ENCODE measurements at places on chromosomes 5 and 9.

DNA sequence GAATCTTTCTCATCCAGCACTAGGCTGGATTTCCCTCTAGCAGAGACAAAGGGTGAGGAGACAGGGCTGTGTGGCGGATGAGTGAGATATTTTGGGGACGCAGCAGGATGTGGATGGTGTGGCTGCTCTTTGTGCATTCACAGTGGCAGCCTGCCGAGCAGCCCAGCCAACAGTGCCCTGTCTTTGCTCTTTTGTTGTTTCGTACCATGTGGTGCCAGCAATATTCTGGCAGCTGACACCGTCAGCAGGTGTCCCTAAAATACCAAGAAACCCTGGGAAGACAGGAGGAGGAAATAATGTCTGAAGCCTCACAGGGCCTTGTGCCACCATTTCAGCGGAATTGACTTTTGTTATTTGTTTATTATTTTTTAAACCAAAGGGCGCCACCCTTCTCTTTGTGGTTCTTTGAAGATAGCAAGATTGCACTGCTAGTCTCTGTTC is 141.4 kb downstream of the CCDC192 start:
- no peak for DNase-seq

DNA sequence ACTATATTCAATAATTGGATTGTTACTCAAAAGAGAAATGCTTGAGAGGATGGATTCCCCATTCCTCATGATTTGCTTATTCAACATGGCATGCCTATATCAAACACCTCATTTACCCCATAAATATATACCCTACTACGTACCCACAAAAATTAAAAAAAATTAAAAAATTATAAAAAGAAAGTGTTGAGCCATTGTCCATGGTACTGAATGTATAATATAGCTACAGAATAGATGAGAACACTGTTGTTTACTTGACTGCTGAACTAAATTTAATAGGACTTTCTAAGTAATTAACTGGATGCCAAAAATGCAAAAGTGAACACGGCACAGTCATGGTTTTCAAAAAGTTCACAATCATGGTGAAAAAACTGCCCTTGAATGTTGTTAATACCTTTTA is 725.8 kb downstream of the KCTD16 start:
- DNase-seq = no peak

DNA sequence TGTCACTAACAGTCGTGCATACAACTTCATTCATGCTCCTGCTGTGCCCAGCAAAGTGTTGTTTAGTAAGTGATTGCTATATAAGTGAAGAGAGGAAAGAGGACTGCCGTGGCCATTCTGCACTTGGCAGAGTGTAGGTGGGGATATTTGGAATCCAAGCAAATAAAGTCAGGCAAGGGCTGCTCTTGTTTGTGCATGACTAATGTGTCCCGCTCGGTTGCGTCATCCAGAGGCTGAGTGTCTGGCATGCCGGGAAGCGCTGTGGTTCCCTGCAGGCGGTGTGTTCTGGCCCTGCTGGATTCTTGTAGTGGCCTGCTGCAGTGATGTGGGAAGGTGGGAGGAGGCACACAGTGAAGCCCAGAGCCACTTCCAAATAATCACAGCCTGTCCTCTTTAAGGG is 136.9 kb upstream of the ANKH start:
- DNase-seq = no peak

GRCh38 chr9:109640580-109641371 is 139.2 kb upstream of the PALM2AKAP2 start:
- DNase-seq = peak; percentile 83

DNA sequence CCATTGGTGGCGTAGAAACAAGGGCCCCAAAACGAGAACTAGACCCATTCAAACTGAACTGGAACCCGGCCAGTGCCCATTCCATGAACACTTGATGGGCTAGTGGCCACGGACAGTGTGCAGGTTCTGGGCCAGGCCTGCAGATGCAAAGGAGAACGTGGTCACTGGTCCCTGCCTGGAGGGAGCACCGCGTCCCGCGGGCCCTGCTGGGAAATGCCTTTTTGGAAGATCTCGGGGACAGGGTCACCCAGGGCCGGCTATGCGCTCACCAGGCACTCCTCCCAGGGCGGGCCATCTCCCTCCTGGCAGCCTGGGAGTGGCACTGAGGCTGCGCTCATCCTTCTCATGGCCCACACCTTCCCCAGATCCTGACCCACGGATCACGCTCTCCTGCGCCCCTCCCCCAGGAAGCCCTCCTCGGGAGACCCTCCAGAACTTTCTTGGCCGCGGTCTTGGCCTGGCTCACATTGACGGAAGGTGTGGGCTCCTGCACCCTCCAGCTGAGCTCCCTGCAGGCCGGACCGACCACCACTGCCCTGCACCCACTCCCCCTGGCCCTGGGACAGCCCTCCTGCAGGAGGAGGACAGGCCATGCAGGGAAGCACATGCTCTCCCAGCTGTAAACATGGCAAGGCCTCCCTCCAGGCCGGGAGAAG is 2.8 kb upstream of the DIPK1B start:
- DNase-seq = no peak

DNA sequence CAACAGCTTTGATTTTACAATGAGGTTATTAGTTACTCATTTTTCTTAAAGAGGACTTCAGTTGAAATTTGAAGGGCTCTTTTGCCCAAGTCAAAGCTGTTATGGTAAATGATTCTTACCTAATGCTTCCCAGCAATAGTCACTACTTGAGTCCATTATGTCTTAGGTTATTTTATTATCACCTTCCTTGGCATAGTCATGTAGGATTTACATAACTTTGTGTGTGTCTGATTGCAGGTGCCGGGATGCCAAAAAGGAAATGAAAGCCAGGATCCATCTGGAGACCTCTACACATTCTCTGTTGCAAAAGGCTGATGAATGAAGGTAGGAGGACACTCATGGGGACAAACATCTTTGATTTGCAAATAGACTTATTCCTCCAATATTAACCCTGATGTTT is 38.8 kb upstream of the PLPPR1 start:
- no peak for DNase-seq

DNA sequence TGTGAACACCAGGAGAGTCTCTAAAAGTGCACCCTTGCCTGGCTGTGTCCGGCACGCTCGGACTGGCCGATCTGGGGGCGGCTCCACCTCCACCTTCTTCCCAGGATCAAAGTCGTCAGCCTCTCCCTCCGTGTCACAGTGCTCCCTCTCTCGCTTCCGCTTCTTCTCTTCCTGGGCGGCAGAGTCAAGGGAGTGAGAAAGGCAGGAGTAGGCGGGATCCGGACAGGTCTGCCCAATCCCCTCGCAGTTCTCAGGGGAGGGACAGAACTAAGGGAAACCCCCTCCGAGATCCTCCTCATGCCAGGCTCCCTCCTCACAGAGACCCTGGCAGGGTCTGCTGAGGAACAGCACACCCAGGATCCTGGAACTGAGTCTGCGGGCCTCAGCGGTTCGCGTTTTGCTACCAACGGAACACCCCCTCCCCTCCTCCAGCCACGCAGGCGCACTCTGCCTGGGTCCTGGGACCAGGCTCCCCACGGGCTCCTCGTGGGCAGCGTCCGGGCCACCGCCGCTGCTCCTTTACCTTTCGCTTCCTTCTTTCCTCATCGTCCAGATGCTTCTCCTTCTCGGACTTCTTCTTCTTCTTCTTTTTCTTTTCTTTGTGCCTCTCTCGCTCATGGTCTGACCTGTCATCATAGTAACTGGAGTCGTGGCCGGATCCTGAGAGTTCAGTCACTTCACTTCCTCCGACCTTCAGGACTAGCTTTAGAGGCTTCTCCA is 1.3 kb downstream of the BRD9 start:
- no peak for DNase-seq

GRCh38 chr9:101022704-101023103 is 5.8 kb upstream of the PLPPR1 start:
- DNase-seq = no peak

- peak; percentile 11 for DNase-seq
Observed at GRCh38 chr9:19231126-19231903, 822 bp downstream of the DENND4C start.

GRCh38 chr9:133939845-133940244 is 52.3 kb downstream of the VAV2 start:
- DNase-seq = no peak

DNA sequence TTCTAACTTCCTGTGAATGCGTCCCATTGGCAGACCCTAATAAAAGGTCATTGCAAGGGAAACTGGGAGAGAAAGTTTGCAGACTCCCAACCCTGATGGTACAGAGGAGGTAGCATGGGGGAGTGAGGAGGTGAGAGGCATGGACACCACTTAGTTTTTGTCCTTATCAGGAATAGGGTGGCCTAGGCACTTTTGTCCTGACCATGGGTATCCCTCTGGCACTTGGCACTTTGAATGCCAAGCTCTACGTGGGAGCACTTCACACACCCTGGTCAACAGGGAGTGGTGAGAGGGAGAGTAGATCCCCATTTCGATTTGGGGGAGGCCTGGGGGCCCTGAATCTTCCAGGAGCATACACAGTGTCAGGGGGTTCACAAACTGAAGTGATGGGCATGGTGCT is 75.6 kb upstream of the SH3PXD2B start:
- DNase-seq = no peak

- DNase-seq = no peak
Observed at GRCh38 chr9:116163293-116164055, 9.9 kb downstream of the PAPPA start.

DNA sequence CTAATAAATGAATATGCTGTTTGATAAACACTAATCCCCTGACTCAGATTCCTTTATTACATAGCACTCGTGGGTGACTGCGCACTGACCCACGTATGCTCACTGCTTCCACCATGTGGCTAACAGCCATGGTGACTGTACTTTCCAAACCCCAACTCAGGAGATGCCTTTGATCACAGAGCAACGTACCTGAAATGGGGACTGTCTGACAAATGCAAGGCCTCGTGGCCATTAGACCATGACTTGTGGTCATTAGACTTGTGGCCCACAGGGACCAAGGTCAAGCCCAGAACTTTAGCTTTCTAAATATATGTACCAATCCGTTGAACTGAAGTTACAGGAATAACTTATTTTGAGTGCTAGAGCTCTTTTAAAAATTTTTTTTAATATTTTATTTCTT is 46.6 kb downstream of the CYFIP2 start:
- peak; percentile 65 for DNase-seq

- DNase-seq = no peak
Observed at GRCh38 chr5:148967783-148968182, 95.1 kb downstream of the SH3TC2 start.

DNA sequence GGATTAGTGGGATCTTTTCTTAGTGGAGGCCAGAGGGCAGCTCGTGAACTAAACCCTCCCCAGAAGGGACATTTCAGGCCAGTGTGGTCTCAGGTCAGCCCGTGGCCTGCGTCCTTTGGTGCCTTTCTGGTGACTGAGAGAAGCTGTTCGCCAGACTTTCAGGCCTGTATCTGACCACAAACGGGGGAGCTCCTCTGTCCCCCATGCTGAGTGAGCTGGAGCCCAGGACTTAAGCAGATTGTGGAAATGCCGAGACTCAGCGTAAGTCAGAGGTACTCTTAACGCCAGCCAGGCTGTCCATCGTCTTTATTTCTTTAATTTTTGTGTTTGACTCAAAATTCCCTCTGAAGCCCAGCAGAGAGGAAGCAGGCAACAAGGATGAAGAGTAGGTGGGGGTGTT is 54.8 kb upstream of the NCS1 start:
- DNase-seq = no peak

DNA sequence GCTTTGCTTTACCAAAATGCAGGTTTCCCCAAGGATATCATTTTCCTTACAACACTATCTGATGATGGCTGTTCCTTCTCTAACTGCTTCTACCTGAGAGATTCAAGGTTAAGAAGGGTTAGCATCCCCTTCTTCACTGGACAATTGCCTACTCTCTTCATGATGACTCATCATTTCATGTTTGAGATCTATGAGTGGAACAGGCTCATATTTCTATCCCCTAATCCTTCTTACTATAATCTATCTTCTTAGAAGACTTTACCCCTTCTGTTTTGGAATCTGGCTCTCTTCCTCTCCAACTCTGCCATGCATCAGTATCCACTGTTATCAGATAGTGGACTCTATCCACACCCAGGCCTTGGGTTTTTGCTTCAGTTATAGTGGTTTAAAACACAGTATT is 54.3 kb downstream of the NR3C1 start:
- no peak for DNase-seq

GRCh38 chr9:69431777-69432176 is 106.8 kb downstream of the ENTREP1 start:
- DNase-seq = no peak

DNA sequence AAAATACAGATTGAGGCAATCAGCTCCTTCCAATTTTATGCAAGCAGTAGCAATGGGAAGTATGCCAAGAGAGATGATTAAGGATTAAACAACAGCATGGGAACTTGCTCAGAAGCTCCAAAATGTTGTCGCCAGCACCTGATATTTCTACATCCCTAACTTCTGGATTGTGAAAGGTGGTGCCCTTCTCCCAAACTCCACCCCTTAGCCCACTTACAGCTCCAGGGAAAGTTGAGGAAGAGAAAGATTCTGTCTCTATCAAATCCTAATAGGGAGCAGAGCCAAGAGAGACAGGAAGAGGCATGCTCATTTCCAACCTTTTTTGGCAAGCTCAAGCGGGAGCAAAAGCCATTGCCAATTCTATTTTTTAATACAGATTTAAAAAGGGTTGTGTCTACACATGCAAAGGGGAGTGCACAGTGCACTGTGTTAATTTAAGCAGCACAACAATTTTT is 92.4 kb upstream of the NR3C1 start:
- DNase-seq = peak; percentile 76

- DNase-seq = no peak
Observed at GRCh38 chr9:20997503-20998076, 33.9 kb downstream of the HACD4 start.

DNA sequence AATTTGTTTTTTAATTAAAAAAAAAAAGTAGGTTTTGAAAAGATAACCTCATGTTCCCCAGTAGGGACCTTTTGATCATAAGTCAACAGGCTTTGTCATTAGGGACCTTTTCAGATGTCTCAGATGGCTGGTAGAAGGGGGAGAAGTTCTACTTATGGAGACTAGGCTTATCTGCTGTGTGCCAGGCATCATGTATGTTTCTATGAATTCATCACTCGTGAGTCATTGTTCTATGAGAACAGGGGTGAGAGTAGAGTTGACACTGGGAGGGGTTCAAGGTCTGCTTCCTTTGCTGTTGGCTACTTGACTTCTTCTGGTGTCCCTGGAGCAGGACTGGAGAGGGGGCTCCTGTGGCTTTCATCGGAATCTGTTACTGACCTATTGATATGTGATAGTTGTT is 138.8 kb downstream of the KDM4C start:
- DNase-seq = peak; percentile 25

- DNase-seq = no peak
Observed at GRCh38 chr9:116842658-116843057, 155.6 kb downstream of the TRIM32 start.

DNA sequence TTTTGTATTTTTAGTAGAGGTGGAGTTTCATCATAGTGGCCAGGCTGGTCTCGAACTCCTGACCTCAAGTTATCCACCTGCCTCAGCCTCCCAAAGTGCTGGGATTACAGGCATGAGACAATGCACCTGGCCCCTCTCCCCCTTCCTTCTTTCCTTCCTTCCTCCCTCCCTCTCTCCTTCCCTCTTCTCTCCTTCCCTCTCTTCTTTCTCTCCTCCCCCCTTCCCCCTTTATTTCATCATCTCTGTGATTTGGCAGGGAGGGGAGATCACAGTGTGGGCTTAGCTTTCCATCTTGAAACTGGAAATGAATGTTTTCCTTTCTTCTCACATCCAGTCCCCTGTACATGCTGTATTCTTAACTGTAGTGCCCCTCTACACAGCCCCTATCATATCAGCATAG is 12.7 kb downstream of the RHOBTB3 start:
- no peak for DNase-seq
